WERI-Rb-1 (cell line): ENCODE measurements at places on chromosomes 12 and 14.

DNA sequence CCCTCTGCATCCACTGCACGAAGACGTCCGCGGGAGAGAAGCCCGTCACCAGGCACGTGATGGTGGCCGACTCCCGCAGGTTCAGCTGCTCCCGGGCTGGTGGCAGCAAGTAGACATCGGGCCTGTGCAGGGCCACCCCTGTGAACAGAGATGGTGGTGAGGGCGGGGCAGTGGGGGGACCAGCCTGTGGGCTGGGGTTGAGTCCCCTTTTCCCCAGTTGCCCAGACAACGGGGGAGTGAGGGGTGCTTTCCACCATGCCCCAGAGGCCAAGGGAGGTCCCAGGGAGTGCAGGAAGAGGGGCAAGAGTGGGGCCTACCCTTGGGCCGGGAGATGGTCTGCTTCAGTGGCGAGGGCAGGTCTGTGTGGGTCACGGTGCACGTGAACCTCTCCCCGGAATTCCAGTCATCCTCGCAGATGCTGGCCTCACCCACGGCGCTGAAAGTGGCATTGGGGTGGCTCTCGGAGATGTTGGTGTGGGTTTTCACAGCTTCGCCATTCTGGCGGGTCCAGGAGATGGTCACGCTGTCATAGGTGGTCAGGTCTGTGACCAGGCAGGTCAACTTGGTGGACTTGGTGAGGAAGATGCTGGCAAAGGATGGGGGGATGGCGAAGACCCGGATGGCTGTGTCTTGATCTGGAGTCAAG, 328.3 kb downstream of the TMEM121 start:
- DNase-seq, result no peak

GRCh38 chr12:107492393-107493134, 193.0 kb upstream of the PWP1 start:
- no peak for DNase-seq

DNA sequence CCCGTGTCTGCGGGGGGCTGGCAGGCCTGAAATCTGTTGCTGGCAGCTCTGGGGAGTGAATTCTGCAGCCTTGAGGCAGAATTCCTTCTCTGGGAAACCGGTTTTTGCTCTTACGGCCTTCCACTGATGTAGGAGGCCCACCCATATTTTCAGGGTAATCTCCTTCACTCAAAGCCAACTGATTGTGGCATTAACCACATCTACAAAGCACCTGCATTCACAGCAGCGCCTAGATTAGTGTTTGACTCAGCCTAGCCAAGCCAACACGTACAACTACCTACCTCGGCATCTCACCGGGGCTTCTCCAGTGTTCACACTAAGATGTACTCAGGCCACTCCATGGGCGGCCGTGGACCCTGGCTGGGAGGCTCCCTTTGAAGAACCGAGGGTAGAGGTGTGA, 15.8 kb downstream of the C12orf43 start:
- no peak for DNase-seq

DNA sequence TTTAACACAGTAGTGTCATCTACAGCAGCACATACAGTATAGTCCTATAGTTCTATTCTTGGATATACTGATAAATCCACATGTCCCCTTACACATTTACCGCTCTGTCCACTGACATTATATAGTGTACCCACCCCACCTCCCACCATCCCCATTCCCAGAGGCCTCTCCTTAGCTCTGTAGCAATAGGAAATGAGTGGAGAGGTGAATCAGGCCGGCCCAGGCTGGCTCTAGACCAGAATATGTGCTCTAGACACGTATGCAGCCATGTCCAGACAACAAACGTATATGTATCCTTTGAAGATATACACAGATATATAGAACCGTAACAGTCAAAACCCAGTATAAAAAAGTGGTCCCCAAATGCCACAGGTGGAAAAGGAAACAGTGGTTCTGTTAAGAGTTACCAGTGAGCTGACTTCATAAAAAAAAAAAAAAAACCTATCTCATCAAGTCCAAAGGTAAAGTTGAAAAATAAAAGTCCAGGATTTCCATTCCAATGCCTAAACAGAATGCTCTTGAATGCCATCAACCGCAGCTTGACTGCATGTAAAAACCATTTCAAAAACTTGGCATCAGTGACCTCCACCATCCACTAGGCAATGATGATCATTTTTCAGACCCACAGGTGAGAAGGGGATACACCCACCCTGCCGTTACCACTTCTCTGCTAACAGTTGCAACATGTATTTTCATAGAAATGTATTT, 16.7 kb downstream of the EGLN3 start:
- DNase-seq, result no peak

- no peak for DNase-seq
These were observed 19.4 kb upstream of the P2RX4 start for GRCh38 chr12:121190523-121191031.

DNA sequence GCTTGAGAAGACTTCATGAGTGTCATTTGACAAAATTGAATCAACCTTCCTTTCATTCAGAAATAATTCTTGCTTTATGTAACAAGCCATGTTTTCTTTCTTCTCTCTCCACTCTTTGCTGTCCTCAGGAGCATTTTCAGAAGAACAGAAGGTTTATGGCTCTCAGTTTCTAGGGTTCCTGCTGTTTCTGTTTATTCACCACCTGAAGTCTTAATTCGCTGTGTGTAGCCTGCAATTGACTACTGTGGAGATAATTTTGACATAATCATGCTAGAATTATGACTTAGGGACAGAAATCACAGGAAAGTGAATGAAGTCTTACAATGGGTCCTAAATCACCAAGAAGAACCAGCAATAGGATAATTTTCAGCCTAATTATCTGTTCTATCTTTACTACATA, 7.2 kb upstream of the PLEKHG7 start:
- no peak for DNase-seq

GRCh38 chr14:103326078-103326477, 8.0 kb upstream of the EIF5 start:
- no peak for DNase-seq

- no peak for DNase-seq
These were observed 645.2 kb downstream of the MED13L start for GRCh38 chr12:115632308-115632707.

DNA sequence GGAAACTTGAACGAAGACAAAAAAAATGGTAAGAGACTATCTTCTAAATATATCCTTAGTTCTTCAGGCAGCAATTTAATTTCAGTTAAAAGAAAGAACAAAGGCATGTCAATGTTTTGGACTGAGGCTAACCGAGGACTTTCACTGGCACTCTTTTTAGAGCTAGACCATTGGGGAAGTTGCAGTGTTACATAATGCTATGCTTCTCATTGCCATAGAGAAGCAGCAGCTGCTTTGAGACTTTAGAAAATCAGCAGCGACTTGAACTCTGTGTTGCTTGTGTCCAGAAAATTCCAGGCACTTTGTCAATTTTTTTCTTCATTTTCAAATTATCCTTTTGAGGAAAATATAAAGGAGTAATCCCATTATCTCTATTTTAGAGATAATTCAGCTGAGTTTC, 964.2 kb downstream of the NRXN3 start:
- DNase-seq, result no peak

DNA sequence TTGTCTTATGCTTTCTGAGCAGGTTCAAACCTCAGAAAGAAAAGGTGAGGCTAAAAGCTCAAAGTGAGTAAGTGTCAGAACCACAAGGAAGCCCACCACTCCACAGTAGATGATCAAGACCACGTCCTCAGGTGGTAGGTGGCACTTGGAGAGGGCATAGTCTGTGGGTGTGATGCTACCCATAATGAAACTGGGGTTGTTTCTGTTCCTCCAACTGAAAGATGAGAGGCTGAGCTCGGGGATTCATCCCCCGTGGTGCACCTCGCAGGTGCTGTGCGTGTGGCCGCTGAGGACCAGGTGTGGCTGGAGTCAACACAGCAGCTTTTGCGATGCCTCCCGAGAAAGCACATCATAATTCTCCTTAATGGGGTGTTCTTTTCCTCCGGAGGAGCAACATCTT, 285.7 kb downstream of the TTC8 start:
- DNase-seq, result no peak

GRCh38 chr12:88909510-88909909, 329.2 kb upstream of the KITLG start:
- no peak for DNase-seq

- DNase-seq, result no peak
These were observed 44.6 kb downstream of the HMGA2 start for GRCh38 chr12:65868878-65869277.

- DNase-seq, result peak; percentile 80
These were observed 702 bp downstream of the FAM222A start for GRCh38 chr12:109714141-109714912.

- no peak for DNase-seq
These were observed 41.4 kb downstream of the FUT8 start for GRCh38 chr14:65453807-65454480.

GRCh38 chr12:114981036-114981435, 297.1 kb upstream of the TBX3 start:
- no peak for DNase-seq

GRCh38 chr12:21483531-21483930, 17.9 kb downstream of the RECQL start:
- no peak for DNase-seq

GRCh38 chr12:89451841-89452251, 72.8 kb downstream of the GALNT4 start:
- no peak for DNase-seq

DNA sequence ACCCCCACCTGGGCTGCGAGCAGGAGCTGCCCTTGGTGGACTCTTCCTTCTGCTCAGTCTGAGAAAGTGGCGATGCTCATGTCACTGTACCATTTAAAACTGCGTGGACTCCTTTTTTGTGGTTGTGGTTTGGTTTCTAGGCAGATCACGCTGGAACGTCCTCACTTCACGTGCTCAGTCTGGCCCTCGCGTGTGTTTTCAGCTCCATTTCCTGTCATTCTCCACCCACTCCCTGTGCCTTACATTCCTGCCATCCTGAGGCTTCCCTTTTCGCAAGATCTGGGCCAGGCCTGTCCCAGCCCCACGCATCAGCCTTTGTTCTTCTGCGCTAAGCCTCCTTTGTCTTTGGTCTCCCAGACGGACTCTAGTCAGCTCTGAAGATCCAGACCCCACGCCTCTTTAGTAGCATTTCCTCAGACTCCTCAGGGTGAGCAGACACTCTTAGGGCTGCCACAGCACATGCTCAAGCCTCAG, 105.4 kb downstream of the FBXL14 start:
- DNase-seq, result no peak

DNA sequence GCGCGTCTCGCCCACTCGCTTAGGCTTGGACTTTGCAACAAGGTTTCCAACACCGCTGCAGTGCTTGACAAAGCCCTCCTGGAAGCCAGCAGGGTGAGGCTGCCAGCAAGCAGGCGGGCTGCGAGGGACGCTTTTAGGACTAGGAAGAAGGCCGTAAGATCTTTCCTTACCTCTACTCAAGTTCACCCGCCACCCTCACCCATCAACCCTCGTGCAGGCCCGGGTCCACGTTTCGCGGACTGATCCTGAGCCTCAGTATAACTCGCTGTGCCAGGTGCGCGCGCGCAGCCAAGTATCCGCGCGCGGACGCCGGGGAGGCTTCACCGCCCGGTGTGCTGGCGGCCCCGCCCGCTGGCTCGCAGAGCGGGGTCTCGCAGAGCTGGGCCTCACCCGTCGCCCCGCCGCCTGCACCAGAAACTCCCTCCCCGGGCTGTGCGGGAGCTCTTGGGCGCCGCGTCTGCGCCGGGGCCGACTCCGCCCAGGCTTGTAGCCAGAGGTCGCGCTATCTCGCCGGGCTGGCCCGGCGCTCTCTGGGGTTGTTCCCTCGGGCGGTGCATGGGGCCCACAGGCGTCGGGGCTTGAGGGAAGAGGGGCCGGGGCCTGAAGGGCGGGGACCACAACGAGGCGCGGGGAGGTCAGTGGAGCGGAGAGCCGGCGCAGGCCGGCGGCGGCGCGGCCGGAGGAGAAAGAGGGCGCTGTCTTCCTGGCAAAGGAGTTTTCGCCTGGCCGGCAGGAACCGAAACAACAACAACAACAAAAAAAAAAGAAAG, 7.6 kb upstream of the SIX1 start:
- no peak for DNase-seq

DNA sequence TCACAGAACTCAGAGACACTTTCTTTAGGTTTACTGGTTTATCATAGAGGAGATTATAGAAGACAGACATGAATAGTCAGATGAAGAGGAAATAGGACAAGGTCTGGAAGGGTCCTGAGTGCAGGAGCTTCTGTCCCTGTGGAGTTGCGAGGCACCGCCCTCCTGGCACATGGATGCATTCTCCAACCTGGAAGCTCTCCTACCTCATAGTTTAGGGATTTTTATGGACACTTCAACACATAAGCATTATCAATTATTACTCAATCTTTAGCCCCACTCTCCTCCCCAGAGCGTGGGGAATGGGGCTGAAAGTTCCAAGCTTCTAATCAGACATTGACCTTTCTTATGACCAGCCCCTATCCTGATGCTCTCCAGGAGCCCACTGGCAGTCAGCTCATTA, 12.6 kb upstream of the KRT7 start:
- DNase-seq, result no peak

DNA sequence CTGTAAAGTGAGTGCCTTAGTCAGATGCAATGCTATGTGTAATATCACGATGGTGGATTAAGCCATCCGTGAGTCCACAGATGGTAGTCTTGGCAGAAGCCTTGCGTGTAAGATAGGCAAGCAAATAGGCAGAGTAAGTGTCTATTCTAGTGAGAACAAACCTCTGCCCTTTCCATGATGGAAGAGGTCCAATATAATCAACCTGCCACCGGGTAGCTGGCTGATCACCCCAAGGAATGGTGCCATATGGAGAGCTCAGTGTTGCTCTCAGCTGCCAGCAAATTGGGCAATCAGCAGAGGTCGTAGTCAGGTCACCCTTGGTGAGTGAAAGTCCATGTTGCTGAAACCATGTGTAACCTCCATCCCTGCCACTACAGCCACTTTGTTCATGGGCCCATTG, 371.2 kb upstream of the LRFN5 start:
- DNase-seq, result no peak

DNA sequence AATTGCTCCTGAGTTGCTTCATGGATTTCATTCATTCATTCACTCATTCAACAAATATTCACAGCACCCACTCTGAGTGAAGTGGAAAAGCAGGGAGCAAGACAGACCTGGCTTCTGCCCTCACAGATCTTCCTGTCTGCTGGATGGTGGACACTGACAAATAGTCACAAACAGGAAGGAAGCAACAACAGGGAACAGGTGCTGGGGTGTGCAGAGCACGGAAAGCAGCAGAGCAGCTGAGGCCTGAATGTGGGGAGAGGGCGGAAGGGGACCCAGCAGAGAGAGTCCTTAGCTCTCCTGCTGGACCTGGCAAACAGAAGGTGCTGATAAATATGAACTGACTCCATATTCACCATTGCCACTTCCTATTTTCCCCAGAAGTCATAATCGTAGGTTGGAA, 54.4 kb downstream of the SETD3 start:
- peak; percentile 26 for DNase-seq

GRCh38 chr12:128784030-128784760, 39.6 kb downstream of the SLC15A4 start:
- DNase-seq, result no peak
